CD4-positive, alpha-beta T cell (primary cell): ENCODE measurements at places on chromosomes 11 and 22.

DNA sequence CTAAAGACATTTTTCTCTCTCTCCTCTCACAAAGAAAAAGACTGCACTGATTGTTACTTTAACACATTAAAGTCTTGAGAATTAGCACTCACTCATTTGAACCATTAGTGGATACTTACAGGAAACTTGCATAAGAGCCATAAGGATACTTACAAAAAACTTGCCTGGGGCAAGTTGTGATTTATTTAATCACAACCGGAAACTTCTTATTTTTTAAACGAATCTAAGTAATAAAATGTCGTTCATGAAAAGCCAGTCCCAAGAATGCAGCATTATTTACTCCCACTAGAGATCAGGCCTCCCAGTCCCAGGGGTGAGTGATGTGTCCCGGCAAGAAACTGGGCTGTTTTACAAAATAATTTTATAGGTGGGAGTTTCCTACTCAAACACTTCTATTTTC is 59.3 kb upstream of the TTC12 start:
- DNase-seq: no peak

DNA sequence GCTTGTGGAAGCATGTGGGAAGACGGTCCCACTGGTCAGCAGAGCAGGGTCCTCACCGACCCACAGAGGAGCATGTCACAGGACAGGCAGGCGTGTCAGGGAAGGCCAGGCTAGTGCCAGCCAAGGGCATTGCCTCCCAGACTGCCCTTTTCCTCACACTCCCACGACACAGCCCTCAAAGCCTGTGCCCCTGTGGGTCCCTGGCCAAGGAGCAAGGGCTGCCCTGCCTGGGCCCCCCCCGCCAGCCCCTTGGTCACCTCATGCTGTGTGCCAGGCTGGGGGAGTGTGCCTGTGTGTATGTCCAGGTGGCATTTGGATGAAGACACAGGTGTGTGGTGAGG is 74.7 kb downstream of the MED15 start:
- no peak for DNase-seq

GRCh38 chr11:113147249-113147648 is 167.1 kb upstream of the TTC12 start:
- no peak for DNase-seq

DNA sequence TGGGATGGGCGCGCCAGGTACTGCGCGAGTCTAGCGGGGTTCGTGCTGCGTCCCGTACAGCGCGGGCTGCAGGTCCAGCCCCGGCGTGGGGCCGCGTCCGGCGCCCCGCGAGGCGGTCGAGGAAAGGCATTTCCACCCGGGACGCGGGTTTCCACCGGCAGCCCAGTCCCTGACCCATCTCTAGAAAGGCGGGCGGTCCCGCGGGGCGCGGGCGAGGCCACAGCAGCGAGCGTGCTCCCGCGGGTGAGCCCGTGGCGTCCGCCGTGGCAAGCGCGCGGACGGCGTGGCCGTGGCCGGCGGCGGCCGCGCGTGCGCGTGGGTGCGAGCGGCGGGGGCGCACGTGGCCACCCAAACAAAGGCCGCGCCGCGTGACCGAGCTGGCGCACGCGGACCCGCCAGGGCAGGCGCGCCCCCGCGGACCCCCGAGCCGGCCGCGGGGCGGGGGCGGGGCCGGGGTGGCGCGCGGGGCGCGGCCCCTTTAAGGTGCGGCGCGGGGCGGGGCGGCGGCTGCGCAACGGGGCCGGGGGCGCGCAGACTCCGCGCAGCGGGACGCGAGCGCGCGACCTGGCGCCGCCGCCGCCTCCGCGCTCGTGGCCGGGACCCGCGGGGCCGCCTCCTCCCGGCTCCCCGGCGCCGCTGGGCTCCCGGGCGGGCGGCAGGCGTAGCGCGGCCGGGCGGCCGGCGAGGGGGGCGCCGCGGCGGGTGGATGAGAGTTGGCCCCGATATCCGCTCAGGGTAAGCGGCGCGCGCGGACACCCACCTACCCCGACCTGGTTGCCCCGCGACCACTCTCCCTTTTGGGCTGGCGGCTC is 39.3 kb upstream of the CELSR1 start:
- peak; percentile 53 for DNase-seq

DNA sequence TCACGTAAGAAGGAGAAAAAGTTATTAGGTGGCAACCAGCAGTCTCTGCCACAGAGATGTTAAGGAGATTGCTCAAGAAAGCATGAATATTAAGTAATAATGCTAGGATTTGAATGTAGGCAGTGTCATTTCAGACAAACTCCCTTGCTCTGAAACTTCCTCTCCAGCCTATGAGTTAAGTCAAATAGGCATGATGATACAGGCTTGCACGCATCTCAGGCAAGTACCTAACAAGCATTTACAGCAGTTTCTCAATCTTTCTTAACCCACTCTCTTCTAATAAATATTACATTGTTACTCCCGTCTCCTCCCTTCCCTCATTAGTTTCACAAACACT is 72.7 kb downstream of the RAB38 start:
- no peak for DNase-seq

- DNase-seq: no peak
Observed at GRCh38 chr22:22109693-22110466, 127.3 kb upstream of the TOP3B start.

DNA sequence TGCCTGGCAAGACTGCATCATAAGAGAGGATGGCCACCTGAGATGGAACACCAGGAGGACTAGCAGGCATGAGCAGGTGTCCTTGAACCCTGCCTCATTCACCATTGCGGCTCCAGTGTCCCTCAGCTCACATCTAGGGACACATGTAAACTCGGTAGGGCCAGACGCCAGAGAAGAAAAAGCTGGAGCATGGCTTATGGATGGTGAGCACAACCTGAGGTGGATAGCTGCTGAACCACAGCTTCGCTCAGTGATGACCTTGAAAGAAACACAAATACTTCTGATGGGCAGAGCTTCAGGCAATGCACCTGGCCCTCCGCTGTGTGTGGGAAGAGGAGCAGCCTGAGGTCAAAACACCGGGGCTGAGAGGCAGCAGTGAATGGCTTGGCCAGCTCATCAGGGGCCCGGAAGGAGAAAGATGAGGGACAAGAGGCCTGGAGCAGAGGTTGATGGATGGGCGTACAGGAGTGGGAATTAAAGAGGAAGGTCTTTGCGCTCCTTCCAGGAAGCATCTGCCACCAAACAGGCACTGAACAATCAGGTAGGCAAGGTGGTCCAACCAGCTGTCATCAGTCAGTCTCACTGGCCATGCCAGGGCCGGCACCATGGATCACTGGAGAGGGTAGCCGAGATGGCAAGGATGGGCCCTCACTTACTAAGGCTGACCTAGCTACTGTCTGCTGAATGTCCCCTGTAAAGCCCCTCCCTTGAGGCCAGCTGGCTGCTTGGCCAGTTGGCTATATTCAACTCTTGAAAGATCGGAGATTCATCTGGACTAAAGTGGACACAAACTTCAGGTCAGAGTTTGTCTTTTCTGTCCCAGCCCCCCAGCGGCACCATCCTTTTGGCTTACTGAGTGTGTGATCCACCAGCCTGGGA is 89.7 kb downstream of the MYEOV start:
- no peak for DNase-seq

DNA sequence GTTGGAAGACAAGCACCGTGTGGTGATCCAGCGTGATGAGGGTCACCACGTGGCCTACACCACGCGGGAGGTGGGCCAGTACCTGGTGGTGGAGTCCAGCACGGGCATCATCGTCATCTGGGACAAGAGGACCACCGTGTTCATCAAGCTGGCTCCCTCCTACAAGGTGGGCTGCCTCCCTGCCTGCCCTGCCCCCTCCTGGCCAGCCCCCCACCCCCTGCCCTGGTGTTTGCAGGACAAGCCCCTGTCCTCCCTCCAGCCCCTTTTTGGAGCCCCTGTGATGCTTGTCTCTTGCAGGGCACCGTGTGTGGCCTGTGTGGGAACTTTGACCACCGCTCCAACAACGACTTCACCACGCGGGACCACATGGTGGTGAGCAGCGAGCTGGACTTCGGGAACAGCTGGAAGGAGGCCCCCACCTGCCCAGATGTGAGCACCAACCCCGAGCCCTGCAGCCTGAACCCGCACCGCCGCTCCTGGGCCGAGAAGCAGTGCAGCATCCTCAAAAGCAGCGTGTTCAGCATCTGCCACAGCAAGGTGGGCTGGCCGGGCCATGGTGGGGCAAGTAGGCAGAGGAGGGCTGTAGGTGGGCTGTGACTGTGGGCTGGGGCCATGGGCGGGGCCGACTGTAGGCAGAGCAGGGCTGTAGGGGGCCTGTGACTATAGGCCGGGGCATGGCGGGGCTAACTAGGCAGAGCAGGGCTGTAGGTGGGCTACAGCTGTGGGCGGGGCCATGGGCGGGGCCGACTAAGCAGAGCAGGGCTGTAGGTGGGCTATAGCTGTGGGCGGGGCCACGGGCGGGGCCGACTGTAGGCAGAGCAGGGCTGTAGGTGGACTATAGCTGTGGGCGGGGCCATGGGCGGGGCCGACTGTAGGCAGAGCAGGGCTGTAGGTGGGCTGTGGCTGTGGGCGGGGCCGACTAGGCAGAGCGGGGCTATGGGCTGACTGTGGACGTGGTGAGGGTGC is 13.6 kb downstream of the MUC2 start:
- DNase-seq: no peak

DNA sequence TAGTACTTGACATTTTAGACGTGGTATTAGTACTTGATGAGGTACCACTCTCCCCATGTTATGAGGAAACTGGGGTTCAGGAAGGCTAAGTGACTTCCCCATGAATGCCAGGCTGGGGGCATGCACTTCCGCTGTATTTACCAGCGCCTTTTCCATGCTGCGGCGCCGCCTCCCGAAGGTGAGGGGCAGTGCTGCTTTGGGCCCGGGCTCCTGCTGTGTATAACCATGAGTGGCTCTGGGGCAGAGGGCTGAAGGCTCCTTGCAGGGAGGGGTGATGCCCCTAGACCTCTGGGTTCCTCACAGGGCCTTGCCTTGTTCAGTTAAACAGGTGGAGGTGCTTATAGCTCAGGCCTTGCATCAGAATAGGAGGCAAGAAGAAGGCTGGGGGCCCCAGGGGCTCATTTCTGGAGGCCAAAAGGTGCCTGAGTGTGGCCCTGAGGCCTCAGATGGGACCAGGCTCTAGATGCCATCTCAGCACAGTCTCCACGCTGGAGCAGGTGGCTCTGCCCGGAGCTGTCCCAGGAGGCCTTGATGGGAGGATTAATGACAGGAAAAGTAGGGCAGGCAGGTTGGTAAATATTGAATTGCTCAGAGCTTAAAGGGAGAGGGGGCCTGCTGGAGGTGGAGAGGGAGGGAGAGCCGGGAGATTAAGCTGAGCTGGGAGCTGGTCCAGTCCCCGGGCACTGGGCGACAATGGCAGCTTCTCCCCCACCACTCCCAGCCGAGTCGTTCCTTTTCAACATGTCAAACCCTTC is 129.6 kb downstream of the CEP164 start:
- DNase-seq: no peak

- no peak for DNase-seq
Observed at GRCh38 chr11:65655570-65656332, 7.0 kb downstream of the RELA start.

DNA sequence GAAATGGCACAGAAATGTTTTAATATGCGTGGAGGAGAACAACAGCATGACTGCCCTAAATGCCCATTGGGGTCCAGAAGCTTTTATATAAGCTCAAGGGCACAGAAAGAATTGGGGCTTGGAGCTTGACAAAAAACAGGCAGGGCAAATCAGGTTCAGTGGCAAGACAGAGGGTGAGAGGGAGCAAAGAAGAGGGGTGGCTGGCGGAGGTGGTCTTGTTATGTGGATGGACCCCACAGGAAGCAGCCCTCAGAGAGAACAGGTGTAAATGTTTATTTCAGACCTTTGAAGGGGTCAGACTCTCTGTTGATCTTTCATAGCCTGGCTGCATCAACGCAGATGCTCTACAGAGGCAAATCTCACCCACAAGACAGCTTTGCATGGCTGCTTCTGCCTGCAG is 213.1 kb upstream of the B3GAT1 start:
- no peak for DNase-seq

GRCh38 chr11:125345421-125346178 is 150.5 kb downstream of the FEZ1 start:
- DNase-seq: no peak

DNA sequence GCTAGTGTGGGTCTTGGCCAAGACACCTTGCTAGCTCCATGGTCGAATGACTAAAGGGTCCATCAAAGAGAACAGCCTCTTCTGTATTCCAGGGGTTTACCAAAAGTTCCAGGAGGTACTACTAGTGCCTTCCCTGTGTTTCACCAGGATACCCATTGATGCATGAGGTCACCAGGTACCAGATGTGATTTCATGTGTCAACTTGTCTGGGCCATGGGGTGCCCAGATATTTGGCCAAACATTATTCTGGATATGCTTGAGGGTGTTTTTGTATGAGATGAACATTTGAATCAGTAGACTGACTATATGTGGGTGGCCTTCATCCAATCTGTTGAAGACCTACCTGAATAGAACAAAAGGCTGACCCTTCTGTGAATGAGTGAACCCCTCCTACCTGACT is 92.8 kb downstream of the GALNT18 start:
- no peak for DNase-seq

DNA sequence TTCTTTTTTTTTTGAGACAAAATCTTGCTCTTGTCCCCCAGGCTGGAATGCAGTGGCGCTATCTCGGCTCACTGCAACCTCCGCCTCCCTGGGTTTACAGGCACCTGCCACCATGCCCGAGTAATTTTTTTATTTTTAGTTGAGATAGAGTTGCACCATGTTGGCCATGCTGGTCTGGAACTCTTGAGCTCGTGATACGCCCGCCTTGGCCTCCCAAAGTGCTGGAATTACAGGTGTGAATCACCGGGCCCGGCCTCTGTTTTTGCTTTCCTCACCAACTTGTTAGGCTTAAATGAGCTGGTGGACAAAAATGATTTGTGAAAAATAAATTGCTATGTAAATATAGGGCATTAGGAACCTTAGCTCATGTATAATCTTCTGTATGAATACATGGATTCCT is 3.5 kb downstream of the MEI1 start:
- no peak for DNase-seq

DNA sequence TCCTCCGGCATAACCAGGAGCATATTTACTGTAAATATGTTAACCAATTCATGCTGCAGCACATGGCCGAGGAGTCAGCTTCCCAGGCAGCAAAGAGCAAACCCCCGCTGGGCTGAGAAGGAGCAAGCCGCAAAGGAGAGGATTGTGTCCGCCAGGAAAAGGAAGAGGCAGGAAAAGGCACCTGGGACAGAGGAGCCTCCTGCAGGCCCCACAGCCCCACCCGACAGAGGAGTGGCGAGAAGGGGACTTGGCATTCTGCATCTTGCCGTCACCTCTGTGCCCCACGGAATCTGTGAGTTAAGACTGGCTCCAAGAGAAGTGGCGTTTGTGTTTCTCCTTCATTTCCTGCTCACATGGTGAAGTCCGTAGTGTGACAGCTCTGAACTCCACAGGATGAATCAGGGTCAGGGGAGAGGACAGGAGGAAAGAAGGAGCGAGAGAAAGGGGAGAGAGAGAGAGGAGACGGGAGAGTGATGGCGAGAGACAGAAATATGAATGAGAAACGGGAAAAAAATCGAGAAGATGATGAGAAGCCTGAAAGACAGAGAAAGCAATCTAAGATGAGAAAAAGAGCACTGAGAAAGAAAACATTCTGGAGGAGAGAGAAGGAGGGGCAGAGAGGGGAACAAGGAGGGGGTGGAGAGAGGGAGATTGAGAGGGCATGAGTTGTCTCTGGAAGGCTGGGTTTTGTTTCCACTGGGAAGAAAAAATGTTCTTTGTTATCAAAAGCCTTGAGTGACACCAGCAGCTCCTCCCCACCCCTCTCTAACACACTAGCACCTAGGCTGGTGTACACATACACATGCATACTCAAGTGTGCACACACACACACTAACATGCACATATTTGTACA is 489.6 kb downstream of the MN1 start:
- DNase-seq: no peak
